ENCODE measurements at places on chromosomes 4 and X. TPM values are rescaled to one million over a fixed set of nuclear protein-coding genes. Genes with fewer than 3 reads are reported as not detected.

The CT45A5 gene
- total RNA-seq = not detected

GRCh38 chr4:92970996-92971395 is 667.2 kb downstream of the GRID2 start:
- no peak for DNase-seq
- H3K4me3 ChIP-seq = no peak overlapping the region
- H3K27me3 ChIP-seq = no peaks in the 10 kb centered on the region
- H3K4me1 ChIP-seq = no peaks in the 10 kb centered on the region
- H3K36me3 ChIP-seq = no peaks in the 10 kb centered on the region

The MAOB gene
- not detected for total RNA-seq

- no peaks in the 10 kb centered on the region for H3K4me1 ChIP-seq
- DNase-seq = no peak
- no peak overlapping the region for H3K27ac ChIP-seq
Observed at GRCh38 chr4:132593717-132594400, 555.2 kb upstream of the PCDH10 start.

The BST1 gene
- total RNA-seq = not detected

DNA sequence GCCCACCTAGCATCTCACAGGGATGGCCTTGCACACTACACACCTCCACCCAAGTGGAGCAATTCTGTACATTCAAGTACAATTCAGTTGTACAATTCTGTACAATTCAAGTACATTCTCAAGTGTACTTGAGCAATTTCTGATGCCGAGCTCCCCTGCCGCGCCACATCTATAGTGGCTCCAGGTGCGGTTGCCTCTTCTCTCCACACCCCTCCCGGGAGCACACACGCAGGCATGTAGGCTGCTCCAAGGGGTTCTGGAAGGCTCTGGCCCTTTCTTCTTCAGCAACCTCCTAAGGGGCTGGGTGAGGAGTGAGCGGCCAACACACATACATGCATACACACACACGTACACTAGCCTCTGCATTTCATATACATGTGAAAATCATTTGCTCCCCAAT is 18.9 kb upstream of the DUSP9 start:
- peaks cover 6% of the 10 kb centered on the region for H3K36me3 ChIP-seq
- no peak overlapping the region for H3K27ac ChIP-seq
- DNase-seq = no peak
- no peak overlapping the region for H3K4me3 ChIP-seq
- no peaks in the 10 kb centered on the region for H3K4me1 ChIP-seq

GRCh38 chr4:102579794-102580462 is 78.8 kb downstream of the NFKB1 start:
- no peaks in the 10 kb centered on the region for H3K27me3 ChIP-seq
- no peaks in the 10 kb centered on the region for H3K4me1 ChIP-seq
- no peak overlapping the region for H3K27ac ChIP-seq
- DNase-seq = no peak
- no peak overlapping the region for H3K4me3 ChIP-seq

GRCh38 chr4:88275949-88276515 is 8.3 kb downstream of the PPM1K start:
- H3K36me3 ChIP-seq = peaks cover 21% of the 10 kb centered on the region
- H3K4me3 ChIP-seq = no peak overlapping the region
- H3K4me1 ChIP-seq = no peaks in the 10 kb centered on the region
- no peak overlapping the region for H3K27ac ChIP-seq
- no peaks in the 10 kb centered on the region for H3K27me3 ChIP-seq

DNA sequence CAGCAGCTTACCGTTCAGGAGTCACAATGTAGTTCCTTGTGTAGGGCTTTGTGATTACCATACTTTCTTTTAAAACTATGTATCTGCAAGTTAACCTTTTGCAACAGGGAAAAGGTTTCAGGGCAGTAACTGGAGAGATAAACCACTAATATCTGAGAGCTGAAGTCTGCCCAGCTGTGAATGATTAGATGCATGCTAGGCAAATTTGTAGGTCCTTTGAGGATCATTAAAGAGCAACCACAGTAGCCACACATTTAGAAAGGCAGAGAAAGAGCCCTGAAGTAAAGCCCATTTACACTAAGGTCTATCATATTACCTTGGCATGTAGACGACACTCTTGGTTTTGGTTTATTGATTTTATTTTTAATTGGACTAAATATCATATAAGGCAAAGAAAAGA is 60.0 kb downstream of the ATP8A1 start:
- H3K27me3 ChIP-seq = peaks cover 1% of the 10 kb centered on the region
- no peak overlapping the region for H3K27ac ChIP-seq
- no peak overlapping the region for H3K4me3 ChIP-seq
- no peaks in the 10 kb centered on the region for H3K36me3 ChIP-seq
- H3K4me1 ChIP-seq = peaks cover 10% of the 10 kb centered on the region
- DNase-seq = no peak

- H3K27ac ChIP-seq = no peak overlapping the region
- DNase-seq = no peak
- no peaks in the 10 kb centered on the region for H3K27me3 ChIP-seq
- H3K36me3 ChIP-seq = no peaks in the 10 kb centered on the region
- peaks cover 7% of the 10 kb centered on the region for H3K4me1 ChIP-seq
Observed at GRCh38 chr4:146155152-146155724, 20.3 kb upstream of the LSM6 start.

GRCh38 chrX:123155327-123155726 is 28.8 kb upstream of the GRIA3 start:
- H3K36me3 ChIP-seq = no peaks in the 10 kb centered on the region
- no peak for DNase-seq

DNA sequence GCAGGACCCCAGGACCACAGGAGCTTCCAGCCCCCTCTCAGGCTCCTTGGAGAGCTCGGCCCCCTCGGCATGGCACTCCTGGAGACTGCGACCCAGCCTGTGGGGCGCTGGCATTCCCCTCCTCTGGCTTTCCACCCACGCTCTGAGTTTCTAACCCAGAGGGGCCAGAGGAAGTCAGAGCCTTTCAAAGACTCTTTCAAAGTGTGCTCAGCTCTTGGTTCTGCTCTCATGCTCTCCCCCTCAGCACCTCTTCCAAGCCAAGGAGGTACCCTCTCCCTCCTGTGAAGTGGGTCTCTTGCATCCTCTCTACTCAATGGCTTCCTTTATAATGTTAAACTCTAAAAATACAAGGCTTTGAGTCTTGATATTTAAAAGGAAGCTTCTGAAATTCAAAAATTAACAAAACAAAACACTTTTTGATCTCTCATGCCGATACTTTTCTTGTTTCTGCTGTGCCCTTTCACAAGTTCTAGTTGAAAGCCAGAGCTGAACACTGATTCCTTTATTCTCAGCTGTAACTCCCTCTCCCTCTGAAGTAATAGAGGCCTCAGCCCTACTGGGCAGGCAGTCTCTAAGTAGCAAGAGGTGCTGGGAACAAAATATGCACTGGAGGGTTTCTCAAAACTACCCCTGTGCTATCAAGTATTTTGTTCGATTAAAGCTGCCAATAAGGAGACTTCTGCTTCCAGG is 82.8 kb downstream of the NAT8L start:
- no peaks in the 10 kb centered on the region for H3K27me3 ChIP-seq
- no peak for DNase-seq
- no peaks in the 10 kb centered on the region for H3K4me1 ChIP-seq
- no peak overlapping the region for H3K4me3 ChIP-seq

DNA sequence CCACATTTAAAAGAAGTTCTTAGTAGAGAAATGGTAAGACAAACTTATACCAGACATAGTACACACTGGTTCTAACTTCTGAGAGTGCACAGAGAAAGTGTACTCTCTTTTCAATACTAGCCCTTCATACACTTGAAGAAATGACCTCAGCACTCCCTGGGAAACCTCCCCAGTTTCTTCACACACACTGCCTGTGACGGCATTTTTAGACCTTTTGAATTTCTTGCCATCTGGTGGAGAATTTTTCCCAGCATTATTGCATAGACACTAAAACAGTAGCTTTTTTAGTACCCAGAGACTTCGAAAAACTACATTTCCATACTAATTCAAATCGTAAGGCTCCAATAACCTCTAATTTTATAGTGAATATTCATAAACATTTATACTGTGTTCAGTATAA is 341.6 kb upstream of the MAOA start:
- H3K4me1 ChIP-seq = no peaks in the 10 kb centered on the region
- H3K4me3 ChIP-seq = no peak overlapping the region
- no peak for DNase-seq
- no peak overlapping the region for H3K27ac ChIP-seq
- H3K36me3 ChIP-seq = no peaks in the 10 kb centered on the region
- no peaks in the 10 kb centered on the region for H3K27me3 ChIP-seq

The TCEAL2 gene
- total RNA-seq = 6.3 TPM

DNA sequence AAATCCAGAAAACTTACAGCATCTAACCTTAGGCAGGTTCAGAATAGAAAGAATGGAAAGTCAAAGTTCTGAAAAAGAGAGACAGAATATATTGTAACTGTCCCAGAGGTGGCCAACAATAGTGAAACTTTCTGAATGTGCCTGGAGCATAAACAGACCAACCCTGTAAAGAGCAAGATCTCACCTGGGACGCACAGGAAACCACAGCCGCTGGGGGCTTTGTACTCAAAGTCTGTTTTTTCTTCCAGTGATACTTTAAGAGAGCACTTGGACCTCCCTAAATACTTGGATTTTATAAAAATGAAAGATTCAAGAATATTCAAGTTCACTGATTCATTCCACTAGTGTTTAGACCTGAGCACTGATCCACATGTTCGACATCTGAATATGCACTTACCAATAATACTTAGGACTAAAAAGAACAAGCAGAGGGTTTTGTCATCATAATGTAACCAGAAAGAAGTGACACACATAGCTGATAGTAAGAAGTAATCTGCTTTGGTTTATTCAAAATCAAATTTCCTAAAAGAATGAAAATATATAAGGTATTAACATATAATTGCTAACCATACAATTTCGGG is 35.3 kb downstream of the ARAP2 start:
- H3K36me3 ChIP-seq = no peaks in the 10 kb centered on the region
- peaks cover 2% of the 10 kb centered on the region for H3K27me3 ChIP-seq
- no peak for DNase-seq

DNA sequence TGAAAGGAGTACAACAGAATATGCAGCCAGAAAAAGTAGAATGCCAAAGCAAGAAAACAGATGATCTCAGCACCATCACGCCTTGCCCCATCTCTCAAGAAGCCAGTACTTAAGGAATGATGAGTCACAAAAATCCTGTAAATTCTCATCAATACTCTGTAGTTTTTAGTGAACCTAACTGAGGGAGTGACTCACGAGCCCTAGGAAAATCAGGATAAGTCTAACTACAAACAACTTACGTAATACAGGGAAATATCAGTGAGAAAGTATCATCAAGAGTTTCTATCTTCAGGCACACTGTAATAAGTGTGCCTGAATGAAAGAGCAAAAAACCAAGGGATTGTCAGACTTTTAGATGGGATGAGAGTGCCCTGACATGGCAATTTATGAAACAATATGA is 644.4 kb downstream of the STPG2 start:
- no peaks in the 10 kb centered on the region for H3K27me3 ChIP-seq
- H3K36me3 ChIP-seq = no peaks in the 10 kb centered on the region
- H3K27ac ChIP-seq = no peak overlapping the region
- H3K4me1 ChIP-seq = no peaks in the 10 kb centered on the region

DNA sequence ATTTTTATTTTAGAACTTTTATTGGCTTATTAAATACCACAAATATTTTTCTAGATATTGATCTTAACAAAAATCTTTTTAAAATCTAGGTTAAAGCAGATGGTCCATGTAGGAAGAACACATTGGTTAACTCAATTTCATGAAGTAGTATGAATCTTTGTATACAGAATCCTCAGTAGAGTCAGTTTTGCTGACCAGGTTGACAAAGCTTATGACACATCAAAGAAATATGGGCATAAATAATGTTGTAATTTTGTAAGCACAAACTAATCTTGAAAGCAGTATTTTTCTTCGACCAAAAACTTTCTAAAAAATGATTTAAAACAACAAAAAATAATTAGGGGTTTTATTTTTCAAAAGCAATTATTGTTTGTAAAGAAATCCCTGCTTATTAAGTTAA is 479.3 kb upstream of the PCDH10 start:
- no peaks in the 10 kb centered on the region for H3K4me1 ChIP-seq
- no peaks in the 10 kb centered on the region for H3K27me3 ChIP-seq
- no peaks in the 10 kb centered on the region for H3K36me3 ChIP-seq
- H3K4me3 ChIP-seq = no peak overlapping the region

The NDNF gene
- 1.3 TPM for total RNA-seq

The TKTL2 gene
- total RNA-seq = not detected

The TLR8 gene
- total RNA-seq = not detected

All from glutamatergic neuron (in vitro differentiated cells).